T-helper 2 cell (primary cell): ENCODE measurements at places on chromosomes 4 and X.

DNA sequence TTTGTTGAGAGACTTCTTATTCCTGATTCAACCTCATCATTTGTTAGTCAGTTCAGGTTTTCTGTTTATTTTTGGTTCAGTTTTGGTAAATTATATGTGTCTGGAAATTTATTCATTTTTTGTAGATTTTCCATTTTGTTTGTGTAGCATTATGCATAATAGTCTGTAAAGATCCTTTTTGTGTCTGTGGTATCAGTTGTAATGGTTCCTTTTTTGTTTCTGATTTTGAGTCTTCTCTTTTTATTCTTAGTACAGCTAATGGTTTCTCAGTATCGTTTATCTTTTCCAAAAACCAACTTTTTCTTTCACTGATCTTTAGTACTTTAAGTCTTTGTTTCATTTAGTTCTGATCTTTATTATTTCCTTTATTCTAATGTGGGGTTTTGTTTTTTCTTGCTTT lies 61.4 kb downstream of the NWD2 start:
- DNase-seq, result no peak

GRCh38 chr4:94570558-94570957 lies 118.8 kb downstream of the PDLIM5 start:
- no peak for DNase-seq

GRCh38 chrX:45716750-45717149 lies 516.1 kb upstream of the DIPK2B start:
- DNase-seq, result no peak

DNA sequence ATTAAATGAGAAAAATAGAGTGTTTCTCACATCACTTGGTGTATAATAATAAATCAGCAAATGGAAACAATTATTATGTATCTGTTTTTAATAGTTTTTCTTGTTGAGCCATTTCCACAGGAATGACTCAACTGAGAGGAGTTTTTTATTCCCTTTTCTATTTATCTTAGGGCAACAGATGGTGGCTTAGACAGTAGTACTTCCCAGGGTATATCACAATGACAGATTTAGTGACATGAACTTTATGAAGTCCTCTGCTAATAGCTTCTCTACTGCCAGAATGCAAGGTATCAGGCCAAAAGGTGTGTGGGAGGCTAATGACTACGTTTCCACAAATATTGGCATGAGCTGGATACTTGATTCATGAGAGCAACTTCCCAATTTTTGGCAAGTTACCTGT lies 126.7 kb downstream of the HTR2C start:
- DNase-seq, result no peak

DNA sequence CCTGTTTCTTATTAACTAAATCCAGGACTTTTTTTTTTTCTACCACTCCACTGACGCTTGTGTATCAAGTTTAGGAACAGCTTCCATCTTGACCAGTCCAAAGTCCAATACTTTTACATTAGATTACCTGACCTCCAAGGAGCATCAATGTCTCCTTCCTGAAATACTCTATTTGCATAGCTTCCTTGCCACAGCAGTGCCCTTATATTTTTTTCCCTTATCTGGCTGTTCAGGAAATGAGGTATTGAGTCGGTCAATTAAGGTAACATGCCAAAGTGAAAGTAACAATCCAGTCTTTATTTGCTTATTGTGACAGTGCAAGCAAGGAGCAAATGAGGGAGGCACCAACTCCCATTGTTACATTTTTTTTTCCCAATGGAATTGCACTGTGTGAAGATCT lies 730.8 kb upstream of the NDST4 start:
- no peak for DNase-seq

- no peak for DNase-seq
Observed at GRCh38 chr4:42277291-42277690, 120.0 kb upstream of the SHISA3 start.

- DNase-seq, result no peak
Observed at GRCh38 chr4:156635051-156635450, 336.5 kb downstream of the PDGFC start.

GRCh38 chr4:147546349-147546748 lies 65.5 kb downstream of the EDNRA start:
- DNase-seq, result no peak

- no peak for DNase-seq
Observed at GRCh38 chr4:2689825-2690700, 66.1 kb downstream of the TNIP2 start.

DNA sequence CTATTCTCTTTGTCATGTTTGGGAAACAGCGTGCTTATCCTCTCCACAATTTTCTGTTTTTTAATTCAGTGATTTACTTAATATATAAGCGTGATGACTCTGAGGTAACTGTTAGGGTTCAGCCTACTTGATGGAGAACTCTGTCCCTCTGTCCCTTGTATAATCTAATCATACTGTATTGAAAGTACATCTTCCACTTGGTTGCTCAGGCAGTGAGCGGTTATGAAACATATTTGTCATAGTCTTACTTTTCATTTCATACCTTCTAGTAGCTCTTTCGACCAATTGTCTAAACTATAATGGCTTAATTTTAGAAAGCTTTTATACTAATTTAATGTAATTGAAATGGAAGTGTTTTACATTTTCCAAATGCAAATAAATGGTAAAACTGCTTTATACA lies 469.0 kb downstream of the TLL1 start:
- DNase-seq, result no peak

DNA sequence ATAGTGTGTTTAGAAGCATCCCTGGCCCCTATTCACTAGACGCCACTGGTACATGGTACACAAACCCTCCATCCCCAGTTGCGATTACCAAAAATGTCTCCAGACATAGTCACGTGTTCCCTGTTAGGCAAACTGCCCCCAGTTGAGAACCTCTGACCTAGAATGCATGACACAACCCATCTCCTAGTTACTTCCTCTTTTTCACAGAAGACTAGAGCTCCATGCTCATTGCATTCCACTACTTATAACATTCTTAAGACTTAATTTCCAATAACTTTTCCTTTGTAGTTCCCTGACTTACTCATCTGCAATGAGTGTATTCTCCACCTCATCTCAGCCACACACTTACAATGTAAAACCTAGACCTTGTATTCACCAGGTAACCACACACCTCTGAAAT lies 68.6 kb downstream of the PRSS12 start:
- no peak for DNase-seq

- DNase-seq, result no peak
Observed at GRCh38 chr4:143109376-143109775, 75.3 kb upstream of the USP38 start.

- DNase-seq, result peak; percentile 43
Observed at GRCh38 chr4:76213415-76214176, at the start of gene SCARB2. TSS of gene SCARB2 (minus strand) at chr4:76213824. CDS start at chr4:76213543, 281 bp downstream.

DNA sequence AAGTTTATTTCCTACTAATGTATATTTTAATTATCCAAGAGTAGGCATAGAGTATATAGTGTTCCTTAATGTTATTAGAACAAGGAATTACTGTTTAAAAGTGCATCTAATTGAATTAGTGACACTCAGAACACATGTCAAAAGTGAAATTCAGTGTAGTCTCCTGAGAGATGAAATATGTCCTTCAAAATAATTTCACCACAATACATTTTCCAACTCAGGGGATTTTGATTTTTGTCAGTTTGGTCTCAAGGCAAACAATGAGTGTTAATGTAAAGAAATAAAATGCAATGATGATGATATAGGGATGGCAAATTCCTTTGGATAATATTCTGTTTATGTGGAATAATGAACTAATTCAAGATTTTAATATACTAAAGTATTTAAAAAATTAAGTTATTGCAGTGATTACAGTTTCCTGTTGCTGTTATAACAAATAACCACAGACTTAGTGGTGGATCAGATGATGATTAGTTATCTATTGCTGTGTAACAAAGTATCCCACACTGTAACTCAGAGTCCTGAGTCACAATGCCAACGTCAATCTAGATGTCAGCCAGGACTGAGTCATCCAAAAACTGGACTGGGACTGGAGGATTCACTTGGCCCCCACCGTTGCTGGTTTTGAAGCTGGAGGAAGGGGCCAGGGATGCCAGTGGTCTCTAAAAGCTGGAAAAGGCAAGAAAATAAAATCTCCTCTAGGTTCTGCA lies 148.0 kb upstream of the SLC7A11 start:
- DNase-seq, result no peak

GRCh38 chr4:39976141-39976944 lies 1.4 kb downstream of the PDS5A start:
- DNase-seq, result peak; percentile 48

GRCh38 chrX:132561974-132562373 lies 73.1 kb upstream of the MBNL3 start:
- DNase-seq, result no peak

- peak; percentile 86 for DNase-seq
Observed at GRCh38 chr4:38949411-38950051, 81.9 kb downstream of the FAM114A1 start.

GRCh38 chrX:88621278-88621677 lies 125.7 kb upstream of the CPXCR1 start:
- no peak for DNase-seq

DNA sequence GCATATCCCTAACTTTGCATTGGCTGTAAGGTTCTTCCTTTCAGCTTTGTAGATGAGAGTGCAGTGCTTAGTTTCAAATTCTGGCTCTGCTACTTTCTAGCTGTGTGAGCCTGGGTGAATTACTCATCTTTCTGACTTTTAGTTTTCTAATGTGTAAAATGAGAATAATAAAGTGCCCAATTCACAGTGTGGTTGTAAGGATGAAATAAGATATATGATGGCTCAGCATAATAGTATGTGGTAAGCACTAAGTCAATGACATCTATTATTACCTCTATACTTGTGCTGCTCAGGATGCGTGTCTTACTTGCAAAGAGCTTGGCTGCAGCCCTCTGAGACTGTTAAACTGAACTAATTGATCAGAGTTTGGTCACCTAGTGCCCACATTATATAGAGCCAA lies 30.6 kb upstream of the ETNPPL start:
- no peak for DNase-seq

- DNase-seq, result peak; percentile 3
Observed at GRCh38 chrX:56813318-56813837, 84.3 kb downstream of the NBDY start.

GRCh38 chrX:18457000-18457399 lies 31.6 kb downstream of the CDKL5 start:
- DNase-seq, result no peak

DNA sequence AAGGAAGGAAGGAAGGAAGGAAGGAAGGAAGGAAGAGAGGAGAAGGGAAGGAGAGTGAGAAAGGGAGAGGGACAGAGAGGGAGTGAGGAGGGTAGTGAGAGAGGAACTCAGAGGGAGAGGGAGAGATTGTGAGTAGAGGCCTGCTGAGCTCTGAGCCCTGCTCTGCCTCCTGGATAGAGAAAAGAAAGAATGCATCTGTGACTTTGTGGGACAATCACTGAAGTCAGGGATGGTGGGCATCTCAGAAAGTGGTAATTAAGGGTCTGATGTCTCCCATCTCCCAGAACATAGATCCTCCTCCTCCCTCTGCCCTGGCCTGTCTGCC lies 142.9 kb upstream of the BANK1 start:
- DNase-seq, result no peak

GRCh38 chrX:12239356-12240082 lies 101.2 kb downstream of the FRMPD4 start:
- no peak for DNase-seq

DNA sequence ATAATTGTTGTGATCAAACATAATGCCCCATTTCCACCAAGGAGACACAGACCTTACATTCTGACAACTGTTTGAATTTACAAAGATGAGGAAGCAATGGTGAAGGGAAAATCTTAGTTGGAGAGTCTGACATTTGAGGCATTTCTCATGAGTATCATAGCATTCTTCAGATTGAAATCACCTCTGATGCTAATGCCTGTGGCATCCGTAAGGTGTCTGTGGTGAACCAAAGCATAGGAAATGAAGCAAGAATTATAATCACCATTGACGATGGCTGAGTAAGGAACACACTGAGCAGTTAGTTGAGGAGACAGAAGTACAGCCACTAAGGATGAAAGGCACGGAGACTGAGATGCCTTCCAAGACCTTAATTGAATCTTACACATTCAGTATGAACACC lies 575.7 kb downstream of the TRIML1 start:
- no peak for DNase-seq

GRCh38 chr4:47785153-47785552 lies 52.7 kb downstream of the CORIN start:
- DNase-seq, result no peak

DNA sequence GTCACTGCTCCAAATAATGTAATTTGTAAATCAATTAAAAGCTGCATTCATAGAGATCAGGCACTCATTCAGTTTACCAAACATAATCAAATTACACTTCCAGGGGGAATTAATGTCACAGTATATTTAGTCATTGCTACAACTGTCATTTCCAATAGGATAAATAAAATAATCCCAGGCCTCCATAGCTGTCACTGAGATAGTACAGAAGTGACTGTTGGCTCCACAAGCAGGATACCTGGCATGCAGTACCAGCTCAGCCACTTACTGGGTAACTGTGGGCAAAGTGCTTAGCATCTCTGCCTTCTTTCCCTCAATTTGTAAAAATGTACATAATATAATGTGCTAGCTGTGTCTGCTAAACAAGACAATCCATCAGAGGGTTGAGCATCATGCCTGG lies 128.1 kb downstream of the CAMK2D start:
- DNase-seq, result no peak

GRCh38 chr4:28358606-28359005 lies 1498.0 kb downstream of the STIM2 start:
- no peak for DNase-seq

DNA sequence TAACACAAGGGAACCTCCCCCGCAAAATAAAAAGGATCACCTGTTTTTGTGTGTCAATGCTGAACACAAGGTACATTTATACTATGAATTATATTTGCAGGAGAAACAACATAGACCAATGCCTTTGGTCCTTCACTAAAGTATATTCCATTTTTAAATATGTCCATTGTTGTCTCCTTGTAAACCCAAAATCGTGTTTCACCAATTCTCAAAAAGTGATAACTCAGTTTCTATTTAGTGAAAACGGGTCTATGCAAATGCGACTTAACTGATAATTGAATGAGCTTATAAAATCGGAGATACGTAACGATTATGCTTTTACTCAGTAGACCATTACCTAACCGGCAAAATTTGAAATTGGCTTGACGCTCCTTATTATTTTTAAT lies 2.1 kb downstream of the BRWD3 start:
- no peak for DNase-seq

DNA sequence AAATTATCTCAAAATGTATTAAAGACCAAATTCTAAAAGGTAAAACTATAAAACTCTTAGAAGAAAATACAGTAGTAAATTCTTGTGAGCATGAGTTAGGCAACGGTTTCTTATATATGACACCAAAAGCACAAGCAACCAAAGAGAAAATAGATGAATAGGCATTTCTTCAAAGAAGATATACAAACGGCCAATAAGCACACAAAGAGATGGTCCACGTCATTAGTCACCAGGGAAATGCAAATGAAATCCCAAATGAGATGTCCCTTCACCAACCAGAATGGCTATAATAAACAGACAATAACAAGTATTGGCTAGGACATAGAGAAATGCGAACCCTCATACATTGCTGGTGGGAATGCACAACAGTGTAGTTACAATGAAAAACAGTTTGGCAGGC lies 44.6 kb downstream of the RAB33A start:
- no peak for DNase-seq

- DNase-seq, result no peak
Observed at GRCh38 chr4:47224361-47224760, 193.0 kb downstream of the GABRB1 start.
